ENCODE measurements at places on chromosomes 3 and 15.

- DNase-seq: no peak
Measured at GRCh38 chr3:183375787-183376186, 52.6 kb downstream of the MCF2L2 start.

DNA sequence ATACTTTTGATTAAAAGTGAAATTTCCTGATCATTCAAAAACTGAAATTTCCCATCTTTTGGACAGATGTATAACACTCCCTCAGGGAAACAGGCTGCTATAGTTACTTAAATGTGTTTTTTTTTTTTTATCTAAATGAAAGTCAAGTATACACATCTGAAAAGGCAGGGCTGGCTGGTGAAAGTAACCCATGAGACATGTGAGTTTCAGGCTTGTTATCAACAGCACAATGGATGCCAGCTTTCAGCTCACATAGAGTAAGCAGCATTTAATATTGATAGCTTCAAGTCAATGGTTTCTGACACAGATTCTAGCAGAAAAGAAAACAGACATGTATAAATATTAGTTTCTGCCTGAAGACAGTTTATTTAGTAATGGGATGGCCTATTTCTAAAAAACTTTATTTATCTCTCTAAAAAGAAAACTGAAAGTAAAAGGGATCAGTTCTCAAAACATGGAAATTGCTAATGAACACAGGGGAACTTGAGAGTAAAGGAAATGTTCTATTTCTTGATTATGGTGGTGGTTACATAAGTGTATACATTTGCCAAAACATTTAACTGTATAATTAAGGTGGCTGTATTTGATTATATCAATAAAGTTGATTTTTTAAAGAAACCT, 89.7 kb upstream of the CMC1 start:
- DNase-seq: no peak

DNA sequence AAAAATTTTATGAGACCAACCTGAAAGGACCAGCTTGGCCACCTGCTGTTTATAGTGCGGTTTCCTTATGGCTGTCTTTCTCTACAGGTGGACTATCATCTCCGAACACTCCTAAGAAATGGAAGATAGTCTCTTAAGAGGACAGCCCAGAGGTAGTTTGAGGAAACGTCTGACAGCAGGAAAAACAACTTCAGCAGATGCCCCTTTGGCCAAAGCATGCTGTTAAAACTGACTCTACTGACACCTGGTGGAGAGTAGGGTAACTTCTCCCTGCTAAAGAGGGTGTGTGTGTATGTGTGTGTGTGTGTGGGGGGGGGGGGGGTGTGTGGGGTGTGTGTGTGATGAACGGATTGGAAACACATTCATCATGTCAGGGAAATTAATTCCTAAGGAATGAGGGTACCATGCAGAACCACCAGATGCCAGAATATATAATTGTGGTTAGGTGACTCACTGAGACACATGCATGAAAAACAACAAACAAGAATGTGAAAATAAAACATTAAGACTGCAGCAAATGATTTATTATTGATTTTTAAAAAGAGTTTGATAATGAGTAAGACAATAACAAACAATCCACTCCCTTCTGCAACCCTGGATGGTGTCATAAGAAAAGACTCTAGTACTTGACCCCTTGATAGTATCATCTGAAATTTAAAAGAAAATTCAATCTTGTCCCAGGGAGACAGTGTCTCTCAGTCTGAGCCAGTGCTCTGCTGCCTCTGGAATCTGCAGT, 256.5 kb downstream of the THRB start:
- peak; percentile 74 for DNase-seq

GRCh38 chr3:28103861-28104260, 137.6 kb upstream of the CMC1 start:
- no peak for DNase-seq

DNA sequence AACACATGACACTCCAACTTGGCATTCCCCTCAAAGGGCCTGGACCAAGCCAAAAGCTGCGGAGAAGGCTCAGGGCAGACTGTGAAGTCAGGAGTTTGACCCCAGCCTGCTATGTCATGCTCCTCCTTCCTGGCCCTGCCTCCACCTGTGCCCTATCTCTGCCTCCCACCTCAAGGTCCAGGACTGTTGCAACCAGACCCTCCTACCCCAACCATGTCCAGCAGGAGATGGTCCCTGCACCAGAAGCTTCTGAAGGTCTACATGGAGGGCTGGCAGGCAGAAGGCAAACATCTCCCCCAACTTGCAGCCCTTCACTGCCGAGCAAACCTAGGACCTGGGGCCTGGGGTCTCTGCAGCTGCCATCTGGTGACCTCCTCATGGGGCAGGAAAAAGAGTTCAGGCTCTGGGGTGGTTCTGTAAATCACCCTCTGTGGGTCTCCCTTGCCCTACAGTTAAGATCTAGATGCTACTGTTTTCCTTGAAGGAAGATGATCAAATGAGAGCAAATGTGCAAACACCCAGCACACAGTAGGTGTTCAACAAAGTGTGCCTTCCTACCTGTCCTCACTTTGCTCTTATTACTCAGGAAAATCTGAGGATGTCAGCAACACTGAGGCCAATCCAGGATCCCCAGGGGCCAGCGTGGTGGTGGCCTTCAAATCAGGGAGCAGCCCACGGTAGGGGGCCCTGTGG, 11.5 kb upstream of the CSK start:
- DNase-seq: no peak
